ENCODE measurements at places on chromosomes 11 and 22.
A peak's percentile ranks its signal among the peaks of the same experiment; 100 is the strongest.

GRCh38 chr11:59542142-59542810 is 30.9 kb downstream of the OR4D9 start:
- no peak for DNase-seq

GRCh38 chr11:93986716-93987115 is 34.4 kb upstream of the HEPHL1 start:
- no peak for DNase-seq

DNA sequence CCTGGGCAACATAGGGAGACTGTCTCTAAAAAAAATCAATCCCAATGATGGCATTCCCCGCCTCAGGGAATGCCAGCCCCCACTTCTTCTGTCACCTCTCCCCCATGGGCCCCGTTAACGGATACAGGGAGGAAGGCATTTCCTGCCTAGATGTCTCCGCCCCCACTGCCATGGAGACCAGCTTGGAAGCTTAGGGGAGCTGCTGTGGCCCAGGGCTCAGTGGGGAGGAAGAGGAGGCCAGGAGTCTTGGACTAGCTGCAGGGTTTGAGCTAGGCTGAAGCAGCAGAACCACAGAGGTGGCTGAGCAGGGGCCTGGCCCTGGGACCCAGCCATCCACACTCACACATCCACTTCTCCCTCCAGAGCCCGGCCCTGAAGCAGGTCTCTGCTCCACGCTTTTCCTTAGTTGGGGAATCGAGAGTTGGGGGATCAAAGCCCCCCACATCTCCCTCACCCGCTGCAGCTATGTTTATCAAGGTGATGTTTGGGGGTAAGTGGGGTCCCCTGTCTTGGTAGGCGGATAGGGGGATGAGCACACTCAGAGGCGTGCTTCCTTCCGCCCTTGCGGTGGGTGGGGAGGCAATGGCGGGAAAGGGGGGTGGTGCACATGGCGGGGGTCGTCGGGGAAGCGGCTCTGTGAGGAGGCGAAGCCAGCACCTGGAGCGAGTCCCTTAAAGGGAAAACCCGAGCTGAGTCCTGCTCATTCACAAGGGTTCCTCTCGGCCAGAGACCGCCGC is at the start of gene C22orf15:
TSS of gene C22orf15 (plus strand) at position 149 of the 737 bp plus-strand sequence. CDS start at position 466, 317 bp downstream.
- DNase-seq: no peak

DNA sequence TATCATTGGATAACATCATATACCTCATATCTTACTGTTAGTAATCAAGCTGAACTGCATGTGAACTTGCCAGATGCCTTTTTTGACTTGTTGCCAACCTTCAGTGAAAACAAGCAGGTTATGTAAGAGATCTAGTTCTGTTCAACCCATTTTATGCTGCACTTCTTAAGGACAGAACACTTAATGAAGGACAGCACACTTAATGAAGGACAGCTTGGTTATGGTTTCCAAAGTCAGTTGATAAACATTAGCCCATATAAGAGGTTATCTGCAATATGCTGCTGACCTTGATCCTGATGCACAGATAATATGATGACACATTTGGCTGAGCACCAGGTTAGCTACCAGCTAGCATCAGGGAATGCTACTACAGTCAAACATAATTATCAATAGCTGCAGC is 358.7 kb upstream of the PDGFD start:
- peak; percentile 70 for DNase-seq

DNA sequence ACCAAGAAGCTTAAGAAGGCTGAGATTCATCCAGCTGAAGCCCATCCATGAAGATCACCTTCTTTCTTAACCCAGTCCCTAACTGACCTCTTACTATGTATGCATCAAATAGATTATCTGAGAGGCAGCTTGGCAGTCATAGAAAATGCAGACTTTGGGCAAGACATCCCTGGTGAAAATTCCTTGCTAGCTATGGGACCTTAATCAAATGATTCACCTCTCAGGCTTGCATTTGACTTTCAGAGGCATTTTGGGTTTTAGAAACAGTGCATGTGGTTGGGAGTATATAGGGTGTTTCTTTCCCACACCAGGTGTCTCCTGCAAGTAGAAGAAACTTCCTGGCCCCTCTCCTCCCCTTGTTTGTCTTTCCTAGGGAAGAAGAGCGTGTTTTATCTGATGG is 188.5 kb upstream of the ISX start:
- no peak for DNase-seq

DNA sequence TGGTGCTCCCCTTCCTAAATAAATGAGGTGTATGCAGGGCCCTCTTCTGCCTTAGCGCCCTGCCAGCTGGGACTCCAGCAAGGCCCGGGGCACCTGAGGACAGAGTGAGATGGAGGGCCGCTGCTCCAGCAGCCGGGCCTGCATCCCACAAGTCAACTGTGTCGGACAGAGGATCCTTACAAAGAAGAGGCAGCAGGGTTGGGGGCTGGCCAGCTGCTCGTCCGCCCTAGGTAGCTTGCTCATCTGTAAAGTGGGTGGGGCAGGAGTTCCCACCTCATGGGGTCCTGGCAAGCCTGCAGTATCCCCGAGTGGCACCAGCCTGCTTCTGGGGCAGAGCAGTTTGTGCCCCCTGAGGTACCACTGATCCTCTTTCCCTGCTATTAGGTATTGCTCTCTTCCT is 7.6 kb downstream of the TMEM121B start:
- DNase-seq: no peak

- DNase-seq: no peak
These were observed 46.6 kb upstream of the CTSC start for GRCh38 chr11:88384004-88384668.

DNA sequence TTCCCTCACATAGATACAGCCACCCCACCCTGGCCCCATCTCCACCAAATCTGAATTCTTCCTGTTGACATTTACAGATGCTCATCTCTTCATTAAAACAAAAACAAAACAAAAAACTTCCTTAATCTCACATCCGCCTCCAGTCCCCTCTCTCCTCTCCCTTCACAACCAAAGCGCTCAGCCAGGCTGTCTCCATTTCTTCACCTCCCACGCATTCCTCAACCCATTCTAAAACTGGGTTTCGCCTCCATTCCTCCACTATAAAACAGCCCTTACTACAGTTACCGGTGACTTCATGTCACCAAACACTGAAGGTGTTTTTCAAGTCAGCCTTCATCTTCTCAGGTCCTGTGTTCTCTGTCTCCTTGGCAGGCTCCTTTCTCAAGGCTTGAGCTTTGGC is 9.6 kb downstream of the BACE1-AS start:
- no peak for DNase-seq

- DNase-seq: no peak
These were observed 83.3 kb downstream of the MED15 start for GRCh38 chr22:20590477-20591294.

DNA sequence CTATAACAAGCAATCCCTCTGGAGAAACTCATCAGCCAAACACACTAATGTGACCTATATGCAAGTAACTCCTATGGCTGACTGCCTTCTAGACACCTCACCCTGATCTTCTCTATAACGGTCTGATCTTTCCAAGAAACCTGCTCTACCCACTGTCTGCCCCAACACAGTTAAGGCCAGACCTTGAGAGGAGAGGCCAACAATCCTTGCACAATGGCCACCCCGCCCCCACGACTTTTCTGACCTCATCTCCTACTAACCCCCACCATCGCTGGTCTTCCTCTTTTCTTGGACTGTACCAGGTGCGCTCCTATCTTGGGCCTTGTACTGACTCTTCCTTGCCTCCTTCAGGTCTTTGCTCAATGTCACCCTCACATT is 12.5 kb downstream of the HIRA start:
- DNase-seq: no peak

GRCh38 chr11:67583247-67584204 is at the start of gene GSTP1:
Gene GSTP1, plus strand, starts transcription at chr11:67583812. Its CDS starts 32 bp downstream, at chr11:67583844.
- no peak for DNase-seq

- no peak for DNase-seq
These were observed 29.2 kb downstream of the IL10RA start for GRCh38 chr11:118015385-118015841.

DNA sequence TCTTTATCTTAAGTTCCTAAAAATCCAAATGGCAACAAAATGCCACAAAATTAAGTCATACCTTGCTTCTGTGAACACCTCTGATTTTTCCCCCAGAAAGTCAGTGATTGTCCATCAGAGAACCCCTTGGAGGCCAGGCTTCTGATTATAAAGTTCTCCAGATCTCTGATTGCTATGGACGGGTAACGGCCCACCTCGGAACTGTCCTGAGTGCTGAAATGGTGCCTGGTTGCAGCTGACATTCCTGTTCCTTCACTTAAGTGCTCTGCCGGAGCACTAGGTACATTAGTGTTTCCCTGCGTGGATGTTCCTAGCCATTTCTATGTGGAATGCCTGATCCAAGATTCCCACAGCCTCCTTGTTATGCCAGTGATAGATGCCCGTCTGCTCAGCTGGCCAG is 85.0 kb downstream of the CHST1 start:
- no peak for DNase-seq

- no peak for DNase-seq
These were observed 71.4 kb downstream of the CTSC start for GRCh38 chr11:88266157-88266556.

- no peak for DNase-seq
These were observed 467 bp downstream of the ESS2 start for GRCh38 chr22:19143967-19144400.

DNA sequence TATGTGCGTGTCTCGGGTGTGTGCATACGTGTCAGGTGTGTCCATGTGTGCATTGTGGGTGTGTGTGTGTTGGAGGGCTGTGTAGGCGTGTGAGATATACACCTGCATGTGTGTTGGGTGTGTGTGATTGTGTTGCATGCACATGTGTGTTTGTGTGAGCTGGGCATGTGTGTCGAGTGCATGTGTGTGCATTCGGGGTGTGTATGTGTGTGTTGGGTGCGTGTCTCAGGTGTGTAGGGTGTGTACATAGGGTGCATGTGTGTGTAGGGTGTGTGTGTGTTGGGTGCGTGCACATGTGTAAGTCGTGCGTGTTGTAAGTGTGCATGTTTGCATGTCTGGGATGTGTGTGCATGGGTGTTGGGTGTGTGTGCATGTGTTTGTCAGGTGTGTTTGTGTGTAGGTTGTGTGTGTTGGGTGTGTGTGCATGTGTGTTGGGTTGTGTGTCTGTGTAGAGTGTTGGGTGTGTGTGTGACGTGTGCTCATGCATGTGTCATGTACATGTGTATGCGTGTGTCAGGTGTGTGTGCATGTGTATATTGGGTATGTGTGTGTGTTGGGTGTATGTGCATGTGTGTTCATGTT is 4.1 kb downstream of the MUC6 start:
- DNase-seq: no peak

DNA sequence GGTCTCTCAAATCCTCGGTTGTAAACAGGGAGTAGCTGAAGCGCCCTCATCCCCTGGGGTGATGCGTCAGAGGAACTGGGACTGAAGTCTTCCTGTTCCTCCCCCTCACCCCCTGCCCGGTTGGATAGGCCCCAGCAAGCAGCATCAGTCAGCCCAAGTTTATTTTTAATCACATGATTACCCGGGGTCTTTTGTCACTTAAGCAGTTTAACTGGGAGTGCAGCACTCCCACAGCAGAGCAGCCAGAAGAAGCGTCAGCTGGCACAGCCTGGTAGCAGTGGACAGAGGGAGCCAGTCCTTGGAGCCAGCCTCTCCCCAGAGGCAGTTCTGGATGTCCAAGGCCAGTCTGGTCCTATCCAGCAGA is 342.1 kb downstream of the CTTN start:
- DNase-seq: no peak

DNA sequence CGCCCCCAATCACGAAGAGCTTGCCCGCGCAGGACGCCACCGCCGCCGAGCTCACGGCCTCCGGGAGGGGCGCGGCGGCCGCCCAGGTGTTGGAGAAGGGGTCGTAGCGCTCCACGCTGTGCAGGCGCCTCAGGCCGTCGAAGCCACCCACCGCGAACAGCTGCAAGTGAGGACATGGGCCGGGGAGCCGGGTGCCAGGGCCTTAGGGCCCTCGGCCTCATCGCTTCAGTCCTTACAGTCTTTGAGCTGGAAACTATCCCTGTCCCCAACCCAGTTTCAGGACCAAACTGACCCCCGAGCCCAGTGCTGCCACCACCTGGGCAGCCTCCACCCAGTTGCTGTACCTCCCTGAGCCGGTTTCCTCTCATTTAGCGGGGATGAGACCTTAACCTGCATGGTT is 7.6 kb downstream of the KLHL35 start:
- DNase-seq: no peak

DNA sequence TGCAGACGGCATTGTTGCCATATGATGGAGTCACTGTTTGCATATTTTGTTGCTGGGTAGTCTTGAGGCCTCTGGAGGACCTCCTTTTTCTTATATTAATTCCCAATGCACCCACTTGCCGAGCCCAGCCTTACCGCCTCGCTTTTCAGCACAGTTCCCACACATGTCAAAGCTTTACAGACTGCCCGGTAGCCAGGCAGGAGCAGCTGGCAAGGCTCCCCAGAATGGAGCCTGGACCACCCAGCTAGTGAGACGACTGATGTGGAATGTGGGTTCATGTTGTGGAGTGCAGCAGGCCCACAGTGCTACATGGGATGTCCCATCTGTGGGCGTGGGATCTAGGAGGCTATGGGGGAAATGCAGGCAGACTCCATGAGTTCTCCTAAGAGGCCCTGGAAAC is 99.4 kb upstream of the MTMR2 start:
- no peak for DNase-seq

GRCh38 chr11:121538054-121538453 is 85.3 kb upstream of the SORL1-AS1 start:
- no peak for DNase-seq

DNA sequence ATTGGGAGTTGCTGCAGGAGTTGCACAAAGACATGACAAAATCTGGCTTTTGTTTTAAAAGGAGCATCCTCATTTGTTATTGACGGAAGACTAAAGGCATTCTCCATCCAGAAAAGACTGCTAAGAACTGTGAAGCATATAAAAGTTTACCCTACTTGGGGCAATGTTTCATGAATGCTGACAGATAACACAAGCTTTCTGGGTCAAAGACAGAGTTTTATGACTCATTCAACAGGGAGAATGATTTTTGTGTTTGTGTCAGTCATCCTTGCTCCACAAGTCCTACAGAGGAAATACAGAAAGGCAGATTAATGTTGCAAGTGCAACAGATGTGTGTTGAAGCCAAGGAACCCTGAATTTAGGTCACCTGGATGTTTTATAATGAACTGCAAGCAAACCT is 2.5 kb downstream of the GLYATL1 start:
- no peak for DNase-seq

DNA sequence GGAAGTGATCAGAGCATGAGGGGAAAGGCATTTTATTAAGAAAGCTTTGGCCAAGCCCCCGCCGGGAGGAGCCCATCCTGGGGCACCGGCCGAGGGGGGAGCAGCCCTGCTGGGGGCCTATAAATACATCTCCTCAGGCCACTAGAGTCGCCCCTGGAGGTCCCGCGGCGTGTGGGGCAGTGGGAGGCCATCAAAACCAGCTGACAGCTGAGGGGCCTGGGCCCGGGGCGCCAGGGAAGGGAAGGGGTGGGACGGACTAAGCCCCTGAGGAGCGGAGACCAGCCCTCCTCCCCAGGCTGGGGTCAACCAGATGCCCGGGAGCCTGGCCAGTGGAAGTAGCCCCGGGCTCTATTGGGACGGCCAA is 13.1 kb downstream of the SCARF2 start:
- no peak for DNase-seq

GRCh38 chr11:69010964-69011623 is 2.0 kb downstream of the MRGPRF start:
- no peak for DNase-seq

All from NCI-H524 treated with DMSO at 0.1 percent for 48 hours (cell line).